ENCODE measurements at places on chromosomes 13 and 19.

- DNase-seq: no peak
These were observed 29.8 kb downstream of the ZNF536 start for GRCh38 chr19:30401956-30402355.

DNA sequence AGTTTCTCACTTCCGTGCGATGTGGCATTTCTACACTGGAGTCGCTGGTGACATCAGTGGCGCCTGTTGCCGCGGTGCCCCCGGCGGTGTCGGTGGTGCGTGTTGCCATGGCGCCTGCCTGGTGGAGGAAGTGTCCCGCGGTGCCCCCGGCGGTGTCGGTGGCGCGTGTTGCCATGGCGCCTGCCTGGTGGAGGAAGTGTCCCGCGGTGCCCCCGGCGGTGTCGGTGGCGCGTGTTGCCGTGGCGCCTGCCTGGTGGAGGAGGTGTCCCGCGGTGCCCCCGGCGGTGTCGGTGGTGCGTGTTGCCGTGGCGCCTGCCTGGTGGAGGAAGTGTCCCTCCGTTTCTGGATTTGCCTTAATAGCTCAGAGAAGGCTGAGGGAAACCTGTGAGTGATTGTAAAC, 127.6 kb downstream of the KDM4B start:
- no peak for DNase-seq

DNA sequence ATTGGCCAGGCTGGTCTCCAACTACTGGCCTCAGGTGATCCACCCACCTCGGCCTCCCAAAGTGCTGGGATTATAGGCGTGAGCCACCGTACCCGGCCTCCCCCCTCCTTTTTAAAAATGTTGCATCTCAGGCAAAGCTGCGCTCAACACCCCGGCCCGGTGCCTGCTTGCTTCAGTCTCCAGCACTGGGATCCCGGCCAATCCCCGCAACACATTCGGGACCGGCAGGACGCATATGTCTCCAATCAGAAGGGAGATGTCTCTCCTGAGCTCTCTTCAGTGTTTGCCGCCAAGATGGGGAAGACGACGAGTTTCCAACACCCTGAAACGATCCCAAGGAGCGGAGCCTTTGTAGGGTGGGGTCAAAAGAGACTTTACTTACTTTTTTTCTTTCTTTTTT, 16.1 kb downstream of the GNG7 start:
- DNase-seq: no peak

DNA sequence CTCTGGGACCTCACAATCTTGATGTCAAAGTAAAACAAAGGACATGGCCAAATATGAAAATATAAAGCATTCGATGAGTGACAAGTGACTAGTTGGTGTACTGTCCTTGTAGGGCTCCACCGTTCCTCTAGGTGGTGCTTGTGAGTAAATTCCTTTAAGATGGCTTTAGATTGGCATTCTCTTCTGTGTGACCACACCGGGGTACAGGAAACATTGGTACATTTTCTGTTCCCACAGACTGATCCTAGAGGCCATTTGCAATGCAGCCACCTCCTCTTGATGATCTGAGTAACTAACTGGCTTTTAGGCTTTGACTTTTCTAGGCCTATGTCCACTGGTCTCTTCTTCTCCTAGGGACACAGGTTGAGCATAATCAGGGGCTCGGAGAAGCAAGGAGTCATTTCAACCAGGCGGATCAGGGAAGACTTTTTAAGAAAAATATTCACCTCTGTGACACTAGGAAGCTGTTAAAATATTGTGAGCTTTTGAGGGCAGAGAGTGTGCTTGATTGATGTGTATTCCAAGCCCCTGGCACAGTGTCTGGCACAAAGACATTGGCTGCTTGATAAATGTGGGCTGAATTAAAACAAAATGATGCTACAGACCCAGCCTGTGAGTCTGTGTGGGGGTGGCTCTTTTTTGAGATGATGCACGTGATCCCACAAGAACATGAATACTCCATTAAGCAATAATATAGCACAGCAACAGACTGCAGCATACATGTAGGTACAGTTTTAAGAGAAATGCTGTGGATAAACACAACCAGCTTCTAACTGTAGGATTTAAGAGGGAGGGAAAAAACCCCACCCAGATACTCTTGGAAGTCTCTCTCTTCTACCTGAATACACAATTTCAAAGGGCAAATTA, 21.0 kb downstream of the EPSTI1 start:
- DNase-seq: peak; percentile 63

DNA sequence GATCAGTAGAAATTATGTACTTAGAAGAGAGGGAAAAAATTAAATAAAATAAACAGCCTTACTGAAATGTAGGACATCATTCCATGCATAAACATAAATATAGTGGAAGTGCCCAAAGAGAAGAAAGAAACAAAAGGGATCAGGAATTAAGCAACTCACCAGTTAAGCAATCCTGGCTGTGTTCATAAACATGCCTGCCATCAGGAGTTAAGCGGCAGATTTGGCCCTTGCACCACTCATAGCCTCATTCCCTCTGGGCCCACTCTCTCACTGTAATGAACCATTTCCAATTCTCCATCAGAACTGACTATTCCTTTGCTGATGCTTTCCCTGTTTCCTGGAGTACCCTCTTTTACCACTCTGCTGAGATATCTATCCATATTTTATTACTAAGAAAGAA, 281.4 kb downstream of the LHFPL6 start:
- no peak for DNase-seq

- DNase-seq: no peak
These were observed 8.0 kb downstream of the ABHD13 start for GRCh38 chr13:108226184-108226583.

GRCh38 chr13:68872338-68872737, 1235.3 kb upstream of the ATXN8OS start:
- no peak for DNase-seq

DNA sequence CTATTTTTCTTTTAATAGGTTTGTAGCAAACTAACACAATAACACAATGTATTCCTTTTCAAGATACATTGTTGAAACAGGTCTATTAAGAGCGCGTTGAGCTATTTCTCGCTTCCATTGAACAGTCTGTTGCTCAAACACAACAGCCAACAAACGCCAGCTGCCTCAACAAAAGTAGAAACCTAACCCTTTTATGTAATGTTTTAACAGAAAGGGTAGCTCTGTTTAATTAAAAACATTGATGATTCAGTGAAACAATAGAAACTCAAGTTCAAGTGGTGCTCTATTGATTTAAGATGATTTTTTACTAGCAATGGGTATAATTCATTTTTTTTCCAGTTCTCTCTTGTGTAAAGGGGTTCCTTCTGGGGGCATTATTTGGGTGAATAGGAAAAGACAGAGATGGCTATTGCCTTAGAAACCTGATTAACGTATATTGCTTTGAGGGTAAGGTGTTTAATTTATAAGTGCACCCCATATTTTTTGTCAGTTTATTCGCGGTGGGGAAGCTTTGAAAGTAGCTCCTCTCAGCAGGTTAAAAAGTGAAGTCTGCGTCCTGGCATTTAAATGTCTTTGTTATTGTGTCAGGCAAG, 14.9 kb downstream of the ZIC2 start:
- no peak for DNase-seq

DNA sequence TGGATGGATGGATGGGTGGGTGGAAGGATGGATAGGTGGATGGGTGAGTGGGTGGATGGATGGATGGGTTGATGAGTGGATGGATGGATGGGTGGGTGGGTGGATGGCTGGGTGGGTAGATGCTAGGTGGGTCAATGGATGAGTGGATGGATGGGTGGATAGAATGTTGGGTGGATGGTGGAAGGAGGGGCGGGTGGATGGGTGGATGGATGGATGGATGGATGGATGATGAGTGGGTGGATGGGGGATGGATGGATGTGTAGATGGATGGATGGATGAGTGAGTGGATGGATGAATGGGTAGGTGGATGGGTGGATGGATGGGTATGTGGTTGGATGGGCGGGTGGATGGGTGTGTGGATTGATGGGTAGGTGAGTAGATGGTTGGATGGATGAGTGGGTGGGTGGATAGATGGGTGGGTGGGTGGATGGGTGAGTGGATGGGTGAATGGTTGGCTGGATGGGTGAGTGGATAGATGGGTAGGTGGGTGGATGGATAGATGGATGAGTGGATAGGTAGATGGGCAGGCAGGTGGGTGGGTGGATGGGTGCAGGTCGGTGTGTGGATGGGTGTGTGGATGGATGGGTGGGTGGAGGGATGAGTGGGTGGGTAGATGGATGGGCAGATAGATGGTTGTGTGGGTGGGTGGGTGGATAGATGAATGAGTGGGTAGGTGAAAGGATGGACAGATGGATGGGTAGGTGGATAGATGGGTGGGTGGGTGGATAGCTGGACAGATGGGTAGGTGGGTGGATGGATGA, 4.4 kb upstream of the SHC2 start:
- DNase-seq: no peak

DNA sequence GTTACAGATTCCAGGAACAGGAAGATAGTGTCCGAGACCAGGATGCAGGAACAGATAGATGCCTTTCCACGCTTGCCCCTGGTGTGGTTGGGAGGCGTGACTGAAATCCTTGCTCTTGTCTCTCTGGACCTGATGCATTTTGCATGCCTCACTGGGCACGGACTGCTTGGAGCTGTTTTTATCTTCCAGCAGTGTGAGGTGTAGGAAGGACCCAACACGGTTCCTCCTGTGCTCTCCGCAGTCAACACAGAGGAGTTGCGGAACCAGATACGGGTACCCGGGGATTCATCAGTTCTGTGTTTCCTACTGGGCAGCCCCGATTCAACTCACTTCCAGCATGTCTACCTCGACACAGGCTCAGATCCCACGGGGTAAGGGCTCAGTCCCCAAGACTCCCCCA, 6.5 kb downstream of the DOT1L start:
- no peak for DNase-seq

- peak; percentile 53 for DNase-seq
These were observed 477 bp downstream of the CUL4A start for GRCh38 chr13:113209759-113210421.

GRCh38 chr19:57338877-57339276, 12.2 kb upstream of the ZNF304 start:
- no peak for DNase-seq

DNA sequence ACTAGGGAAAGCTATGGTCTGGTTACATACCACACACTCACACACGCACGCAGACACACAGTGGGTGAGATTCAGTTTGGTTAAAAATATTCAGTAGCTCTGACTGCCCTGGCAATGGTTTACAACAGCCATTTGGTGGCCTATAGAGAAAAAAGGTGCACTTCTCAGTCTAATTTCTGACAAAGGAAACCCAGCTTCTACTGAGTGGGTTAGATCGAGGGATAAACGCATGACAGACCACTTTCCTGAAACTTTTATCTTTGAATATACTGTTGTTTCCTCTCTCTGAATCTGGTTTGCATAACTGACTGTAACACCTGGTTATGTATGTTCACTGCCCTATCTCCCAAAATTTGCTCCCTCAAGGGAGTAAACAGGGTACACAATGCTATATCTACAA, 2.5 kb downstream of the LIG4 start:
- DNase-seq: no peak

DNA sequence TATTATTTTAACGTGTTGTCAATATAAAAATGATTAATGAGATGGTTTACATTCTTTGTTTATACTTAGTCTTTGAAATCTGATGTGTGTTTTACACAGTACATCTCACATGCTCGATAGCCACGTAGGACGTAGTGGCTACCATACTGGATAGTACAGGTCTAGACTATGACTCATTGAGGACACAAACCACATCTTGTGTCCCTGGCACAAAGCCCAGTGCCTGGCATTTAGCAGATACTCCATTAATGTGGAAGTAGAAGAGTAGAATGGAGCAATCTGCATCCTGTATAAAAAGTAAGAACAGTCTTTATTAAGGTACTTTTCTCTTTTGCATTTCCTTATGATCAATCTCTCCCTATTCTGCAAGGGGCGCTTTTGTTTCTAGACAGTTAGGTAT, 49.0 kb upstream of the FRY start:
- DNase-seq: peak; percentile 90

GRCh38 chr13:101018720-101019119, 344.1 kb upstream of the TMTC4 start:
- peak; percentile 81 for DNase-seq
